Osteoblast (primary cell): ENCODE measurements at places on chromosomes 2 and 18.

DNA sequence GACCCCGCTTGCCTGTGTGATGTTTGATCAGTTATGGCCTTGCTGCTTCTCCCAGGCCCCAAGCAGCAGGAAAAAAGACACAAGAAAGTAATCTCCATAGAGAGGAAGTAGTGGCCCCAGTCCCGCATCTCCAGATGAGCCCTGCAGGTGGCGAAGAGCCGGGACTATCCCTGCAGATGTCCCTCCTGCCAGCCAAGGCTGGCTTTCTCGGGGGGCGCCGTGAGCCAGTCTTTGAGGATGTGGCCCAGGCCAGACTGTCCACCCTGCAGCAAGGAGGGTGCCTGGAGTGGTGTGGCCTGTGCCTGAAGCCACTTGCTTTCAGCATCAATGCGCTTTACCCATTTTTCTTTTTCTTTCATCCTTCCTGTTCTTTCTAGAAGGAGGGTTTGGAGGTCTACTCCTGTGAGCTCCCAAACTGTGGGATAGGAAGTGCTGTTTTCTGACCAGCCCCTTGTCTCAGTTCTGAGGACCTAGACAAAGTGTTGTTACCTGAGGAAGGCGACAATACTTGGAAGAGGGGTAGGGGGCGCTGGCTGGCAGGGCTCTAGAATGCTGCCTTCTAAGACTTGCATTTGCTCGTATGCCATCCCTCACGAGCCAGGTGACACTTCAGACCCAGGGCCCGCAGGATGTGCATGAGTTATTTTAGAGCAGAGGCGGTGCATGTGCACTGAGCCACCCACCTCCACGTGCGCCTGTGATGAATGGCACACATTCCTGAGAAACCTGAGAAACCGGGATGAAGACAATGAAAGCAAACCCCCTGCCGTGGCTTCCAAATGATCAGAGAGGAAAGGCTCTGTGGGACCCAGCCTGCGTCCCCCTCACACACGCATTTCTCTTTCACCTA lies 255.8 kb downstream of the FBXO15 start:
- DNase-seq, result no peak

GRCh38 chr2:144748443-144748842 lies 228.5 kb upstream of the ZEB2 start:
- no peak for DNase-seq

GRCh38 chr2:134233728-134234136 lies 20.1 kb upstream of the MGAT5 start:
- no peak for DNase-seq

DNA sequence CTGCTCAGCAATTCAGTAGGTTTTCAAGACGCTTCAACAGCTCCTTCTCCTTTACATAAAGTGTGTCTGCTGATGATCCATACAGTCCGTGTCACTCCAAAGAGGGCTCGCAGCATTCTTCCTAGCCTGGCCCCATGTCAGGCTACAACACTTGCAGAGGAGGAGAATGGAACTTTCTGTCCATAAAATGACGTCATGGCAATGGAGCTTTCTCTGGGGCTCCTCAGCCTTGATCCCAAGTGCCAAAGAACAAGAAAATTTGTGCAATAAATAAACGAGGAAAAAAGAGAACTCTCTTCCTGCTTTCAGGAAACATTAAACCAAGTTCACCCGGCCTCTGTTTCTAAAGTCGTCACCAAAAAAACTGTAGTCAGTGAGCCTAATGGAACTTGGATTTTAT lies 199.5 kb upstream of the MEIS1 start:
- DNase-seq, result no peak

GRCh38 chr2:215262741-215263362 lies 49.0 kb upstream of the ATIC start:
- no peak for DNase-seq

DNA sequence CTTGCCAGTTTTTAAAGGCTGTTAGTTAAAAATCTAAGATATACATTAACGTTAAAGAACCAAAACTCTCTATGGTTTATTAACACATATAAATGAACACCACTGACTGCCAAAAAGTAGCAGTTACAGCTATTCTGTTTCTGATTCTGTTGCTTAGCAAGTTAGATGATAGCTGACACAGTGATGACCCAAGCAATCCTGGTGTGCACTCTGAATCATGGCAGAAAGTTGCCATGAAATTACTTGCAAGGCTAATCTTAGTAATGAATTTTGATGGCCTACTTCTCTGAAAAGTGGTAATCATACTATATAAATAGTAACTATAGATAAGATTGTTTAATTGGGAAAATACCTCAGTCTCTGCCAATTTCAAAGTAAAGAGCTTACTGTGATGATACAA lies 57.7 kb downstream of the ROCK2 start:
- DNase-seq, result no peak

DNA sequence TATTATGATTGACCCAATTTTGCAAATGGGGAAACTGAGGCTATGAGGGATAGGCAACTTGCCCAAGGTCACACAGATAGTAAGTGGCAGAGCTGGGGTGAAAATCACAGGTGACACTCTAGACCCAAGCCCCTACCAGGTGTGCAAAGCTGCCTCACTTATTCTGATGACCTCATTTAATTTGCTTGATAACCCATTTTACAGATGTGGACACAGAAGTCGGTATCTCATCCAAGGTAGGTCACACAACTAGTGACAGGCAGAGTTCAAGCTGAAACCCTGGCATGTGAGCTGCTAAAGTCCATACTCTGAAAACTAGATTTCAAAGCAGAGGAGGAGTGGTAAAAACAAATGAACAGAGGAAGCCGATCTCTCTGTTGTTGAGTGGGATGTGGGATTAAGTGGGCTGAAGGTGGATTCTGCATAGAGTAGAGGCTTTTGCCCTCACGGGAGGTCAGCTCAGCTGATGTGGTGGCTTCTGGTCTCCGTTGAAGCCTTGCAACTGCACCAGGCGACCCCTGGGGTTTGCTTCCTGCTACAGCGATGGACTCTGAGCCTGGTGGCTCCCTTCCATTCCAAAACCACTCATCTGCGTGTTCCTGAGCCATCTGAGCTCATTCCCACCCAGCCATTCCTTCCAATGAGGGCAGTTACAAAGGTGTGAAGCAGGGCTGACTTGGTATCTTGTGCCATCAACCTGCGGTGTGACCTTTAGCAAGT lies 164.3 kb upstream of the FHL2 start:
- DNase-seq, result peak; percentile 72

DNA sequence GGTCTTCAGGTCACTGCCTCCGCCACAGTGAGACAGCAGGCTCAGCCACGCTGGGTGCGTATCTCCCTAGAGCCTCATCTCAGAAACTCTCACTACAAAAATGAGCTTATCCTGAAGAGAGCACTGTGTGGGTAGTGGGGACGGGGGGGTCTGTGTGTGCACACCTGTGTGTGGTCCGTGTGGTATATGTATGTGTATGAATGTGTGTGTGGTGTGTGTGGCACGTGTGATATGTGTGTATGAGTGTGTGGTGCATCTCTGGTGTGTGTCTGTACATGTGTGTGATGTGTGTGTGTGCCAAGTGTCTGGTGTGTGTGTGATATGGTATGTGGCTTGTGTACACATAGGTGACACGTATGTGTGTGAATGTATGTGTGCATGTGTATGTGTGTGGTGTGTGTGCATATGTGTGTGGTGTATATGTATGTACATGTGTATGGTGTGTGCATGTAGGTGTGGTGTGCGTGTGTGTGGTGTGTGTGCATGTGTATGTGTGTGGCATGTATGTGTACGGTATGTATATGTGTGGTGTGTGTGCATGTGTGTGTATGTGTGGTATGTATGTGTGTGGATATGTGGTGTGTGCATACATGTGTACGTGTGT lies 332.2 kb downstream of the EIPR1 start:
- no peak for DNase-seq

DNA sequence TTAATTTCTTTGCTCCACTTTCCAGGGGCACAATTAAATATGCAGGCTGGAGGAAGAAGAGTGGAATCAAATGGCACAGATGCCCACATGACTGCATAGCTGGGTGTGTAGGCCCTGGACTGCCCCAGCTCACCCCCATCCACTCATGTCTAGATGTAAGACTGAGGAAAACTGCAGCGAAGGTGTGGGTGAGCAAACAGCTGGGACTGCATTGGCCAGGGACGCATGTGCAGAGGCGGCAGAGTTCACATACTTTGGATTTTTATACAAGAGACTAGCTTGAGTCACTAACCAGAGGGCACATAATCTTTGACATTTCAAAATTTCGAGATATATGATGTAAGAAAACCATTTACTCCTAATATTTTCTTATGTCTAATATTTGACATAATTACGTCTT lies 60.1 kb downstream of the SPIRE1 start:
- peak; percentile 82 for DNase-seq

GRCh38 chr2:608711-609110 lies 68.5 kb downstream of the TMEM18 start:
- DNase-seq, result no peak

DNA sequence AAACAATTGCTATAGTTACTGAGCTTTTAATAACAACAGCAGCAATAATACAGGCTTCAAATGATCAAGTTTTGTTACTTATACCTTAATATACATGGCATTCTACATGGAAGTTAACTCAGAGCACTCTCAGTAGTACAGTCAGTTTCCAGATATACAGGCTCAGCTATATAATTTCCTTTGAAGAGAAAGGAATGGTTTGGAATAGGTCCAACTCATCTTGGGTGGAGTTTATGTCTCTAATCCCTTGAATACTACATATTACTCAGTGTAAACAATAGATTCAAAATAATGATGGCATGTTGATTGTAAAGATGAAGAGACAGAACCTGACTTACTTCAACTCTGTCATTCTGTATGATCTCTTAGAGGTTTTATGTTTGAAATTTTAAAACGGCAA lies 174.9 kb downstream of the EPHA4 start:
- DNase-seq, result no peak

- DNase-seq, result no peak
Measured at GRCh38 chr2:29334706-29335105, 219.5 kb downstream of the CLIP4 start.

DNA sequence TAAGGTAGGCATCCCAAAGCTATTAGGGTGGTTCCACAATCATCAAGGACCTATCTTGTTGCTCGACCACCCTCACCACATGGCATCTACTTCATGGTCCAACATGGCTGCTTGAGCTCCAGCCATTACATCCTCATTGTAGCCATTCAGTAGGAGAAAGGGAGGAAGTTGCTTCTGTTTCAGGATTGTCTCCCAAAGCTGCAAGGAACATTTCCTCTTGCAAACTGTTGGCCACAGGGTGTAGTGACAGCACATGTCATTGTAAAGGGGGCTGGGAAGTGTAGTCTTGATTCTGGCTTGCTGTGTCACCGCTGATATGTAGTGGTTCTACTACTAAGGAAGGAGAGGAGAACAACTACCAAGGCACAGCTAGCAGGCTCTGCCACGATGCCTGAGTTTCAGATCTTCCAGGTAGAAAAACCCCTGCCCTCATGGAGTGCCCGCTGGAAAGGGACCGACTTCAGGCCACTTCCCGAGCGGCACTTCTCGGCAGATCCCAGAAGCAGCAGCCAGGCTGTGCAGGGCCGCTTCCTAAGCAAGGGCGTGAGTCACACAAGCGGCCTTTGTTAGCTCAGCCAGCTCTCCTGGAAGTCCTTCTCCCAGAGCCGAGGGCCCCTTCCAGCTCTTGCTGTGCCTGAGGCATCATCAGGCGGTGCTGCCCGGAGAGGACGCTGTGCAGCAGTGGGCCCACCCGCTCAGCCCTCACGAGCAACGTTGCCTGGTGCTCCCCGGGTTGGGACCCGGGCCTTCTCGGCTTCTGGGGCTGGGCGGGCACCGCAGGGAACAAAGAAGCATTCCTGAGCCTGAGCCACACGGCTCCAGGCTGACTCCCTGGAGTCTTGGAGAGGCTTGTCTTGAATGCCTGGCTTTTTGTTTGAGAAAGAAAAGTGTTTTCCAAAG lies 58.2 kb downstream of the HS6ST1 start:
- DNase-seq, result peak; percentile 95

GRCh38 chr2:188381614-188382013 lies 89.9 kb downstream of the GULP1 start:
- DNase-seq, result peak; percentile 32

- DNase-seq, result no peak
Measured at GRCh38 chr2:153311432-153311831, 167.1 kb downstream of the RPRM start.

DNA sequence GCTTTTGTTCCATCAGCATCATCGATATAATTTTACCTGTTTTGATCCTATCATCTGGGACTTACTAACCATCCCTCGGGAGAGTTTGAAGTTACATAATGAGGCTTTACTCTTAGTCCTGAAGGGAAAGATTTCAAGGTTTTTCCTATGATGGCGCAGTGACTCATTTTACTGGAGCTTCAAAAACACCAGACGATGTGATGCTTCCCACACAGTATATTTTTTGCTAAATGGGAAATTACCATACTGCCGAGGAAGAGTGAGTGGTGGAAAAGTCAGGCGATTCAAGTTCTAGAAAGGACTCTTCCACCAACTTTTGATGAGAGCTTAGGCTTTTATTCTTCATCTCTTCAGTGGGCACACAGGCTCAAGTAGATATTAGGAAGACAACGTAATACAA lies 44.6 kb upstream of the GCG start:
- DNase-seq, result peak; percentile 48

- DNase-seq, result no peak
Measured at GRCh38 chr2:25155401-25155800, 13.0 kb downstream of the POMC start.

DNA sequence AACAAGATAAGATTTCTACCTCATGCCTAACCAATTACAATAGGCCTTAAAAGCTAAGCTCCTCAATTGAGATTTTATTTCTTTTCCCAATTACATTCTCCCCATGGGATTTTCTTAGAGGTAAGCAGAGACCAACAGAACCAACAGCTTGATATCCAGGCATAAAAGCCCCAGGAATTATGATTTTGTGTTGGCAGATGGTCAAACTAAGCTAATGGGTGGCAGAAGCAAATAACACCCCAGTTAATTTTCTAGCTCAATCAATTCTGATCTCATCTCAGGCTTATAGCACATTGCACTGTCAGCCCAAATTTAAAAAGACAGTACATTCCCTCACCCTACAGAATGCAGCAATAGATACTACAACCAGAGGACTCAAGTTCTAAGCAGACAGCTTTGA lies 156.4 kb downstream of the NRXN1 start:
- no peak for DNase-seq

DNA sequence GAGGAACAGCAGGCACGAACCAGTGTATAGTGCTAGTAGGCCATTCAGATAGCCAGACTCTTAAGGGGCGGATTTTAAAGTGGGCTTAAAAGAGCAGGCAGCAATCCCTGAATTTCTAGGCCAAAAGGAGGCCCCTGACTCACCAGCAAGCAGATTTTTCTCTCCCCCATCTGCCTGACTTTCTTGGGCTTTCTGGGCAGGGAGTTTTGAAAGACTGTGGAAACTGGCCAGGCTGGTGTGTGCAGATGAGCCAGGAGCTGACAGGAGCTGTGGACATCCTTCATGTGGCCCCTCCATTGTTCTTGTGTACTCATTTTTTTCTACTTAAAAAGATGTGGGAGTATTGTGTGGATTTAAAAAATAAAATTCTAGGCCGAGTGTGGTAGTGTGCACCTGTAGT lies 59.0 kb downstream of the GLI2 start:
- peak; percentile 84 for DNase-seq

- no peak for DNase-seq
Measured at GRCh38 chr2:120161190-120161589, 62.0 kb downstream of the TMEM185B start.

GRCh38 chr2:122800781-122801180 lies 1045.3 kb downstream of the TSN start:
- no peak for DNase-seq

- no peak for DNase-seq
Measured at GRCh38 chr18:46615720-46616119, 41.3 kb downstream of the LOXHD1 start.
